RPMI8226 (cell line): ENCODE measurements at places on chromosomes 2 and 18.

DNA sequence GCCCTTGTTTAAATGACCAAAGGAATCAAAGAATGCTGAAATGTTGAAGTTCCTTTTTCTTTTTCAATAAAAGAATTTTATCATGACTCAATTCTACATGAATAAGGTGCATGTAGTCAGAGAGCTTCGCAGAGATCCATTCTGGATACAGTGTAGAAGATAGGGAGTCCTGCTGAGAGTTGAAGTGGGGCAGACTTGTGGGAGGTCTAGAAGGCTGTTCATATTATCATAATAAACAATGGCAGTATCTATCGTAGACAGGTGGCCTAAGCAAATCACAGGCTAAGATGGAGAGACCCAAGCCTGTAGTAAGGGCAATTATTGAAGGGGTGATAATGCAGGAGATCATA lies 1322.0 kb upstream of the CELF4 start:
- no peak for DNase-seq

- DNase-seq, result no peak
Measured at GRCh38 chr2:2044269-2045057, 286.6 kb downstream of the MYT1L start.

DNA sequence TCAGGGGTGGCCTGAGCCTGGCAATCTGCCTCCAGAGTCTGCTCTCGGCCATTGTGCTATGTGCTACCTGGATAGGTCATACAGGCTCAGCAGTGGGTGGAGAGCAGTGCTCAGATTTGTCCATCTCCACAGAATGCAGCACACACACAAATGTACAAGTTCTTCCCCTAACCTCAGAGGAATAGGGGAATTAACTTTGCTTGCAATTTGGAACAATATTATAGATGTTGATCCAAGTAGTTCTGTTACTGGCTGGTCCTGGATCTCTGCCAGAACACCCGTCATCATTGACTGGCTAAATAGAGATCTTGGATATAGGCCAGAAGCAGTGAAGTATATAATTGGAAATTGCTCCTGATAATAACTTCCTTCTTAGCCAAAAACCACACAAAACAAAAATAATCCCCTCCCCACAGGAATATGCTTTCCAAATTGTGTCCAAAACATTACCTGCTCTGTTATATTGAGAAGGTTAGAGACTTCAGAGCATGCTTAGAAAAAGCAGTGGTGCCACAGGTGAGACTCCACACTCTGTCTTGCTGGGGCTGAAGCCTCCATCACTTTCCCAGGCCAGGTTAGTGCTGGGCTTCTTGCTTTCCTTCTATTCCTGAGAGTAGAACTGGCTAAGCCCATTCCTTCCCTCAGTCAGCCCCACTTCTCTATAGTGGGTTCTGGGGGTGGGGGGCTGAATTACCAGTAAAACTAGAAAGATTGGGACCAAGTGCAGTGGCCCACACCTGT lies 38.8 kb downstream of the NCAPH start:
- peak; percentile 22 for DNase-seq

- DNase-seq, result no peak
Measured at GRCh38 chr2:10892796-10893350, 18.9 kb upstream of the KCNF1 start.

DNA sequence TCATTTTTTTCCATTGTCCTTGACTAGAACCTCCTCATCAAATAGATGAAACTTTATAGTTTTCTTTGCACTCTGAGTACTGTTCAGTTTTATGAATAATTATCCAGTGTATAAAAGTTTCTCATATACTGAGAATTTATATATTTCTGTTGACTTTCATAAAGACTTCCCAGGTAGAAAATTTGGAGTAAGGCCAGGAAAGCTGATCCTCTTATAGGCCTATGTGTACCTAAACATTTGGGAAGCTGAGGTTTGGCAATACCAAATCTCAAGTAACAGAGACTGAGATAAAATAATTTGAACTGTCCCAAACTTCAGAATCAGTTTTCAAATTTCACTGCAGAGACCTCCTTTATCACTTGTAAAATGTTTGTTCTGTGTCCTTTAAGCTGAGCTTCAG lies 43.4 kb downstream of the CCDC102B start:
- DNase-seq, result no peak

GRCh38 chr2:43453179-43454170 lies 142.4 kb downstream of the THADA start:
- DNase-seq, result no peak

GRCh38 chr18:44821924-44822323 lies 141.2 kb downstream of the SETBP1 start:
- DNase-seq, result no peak

DNA sequence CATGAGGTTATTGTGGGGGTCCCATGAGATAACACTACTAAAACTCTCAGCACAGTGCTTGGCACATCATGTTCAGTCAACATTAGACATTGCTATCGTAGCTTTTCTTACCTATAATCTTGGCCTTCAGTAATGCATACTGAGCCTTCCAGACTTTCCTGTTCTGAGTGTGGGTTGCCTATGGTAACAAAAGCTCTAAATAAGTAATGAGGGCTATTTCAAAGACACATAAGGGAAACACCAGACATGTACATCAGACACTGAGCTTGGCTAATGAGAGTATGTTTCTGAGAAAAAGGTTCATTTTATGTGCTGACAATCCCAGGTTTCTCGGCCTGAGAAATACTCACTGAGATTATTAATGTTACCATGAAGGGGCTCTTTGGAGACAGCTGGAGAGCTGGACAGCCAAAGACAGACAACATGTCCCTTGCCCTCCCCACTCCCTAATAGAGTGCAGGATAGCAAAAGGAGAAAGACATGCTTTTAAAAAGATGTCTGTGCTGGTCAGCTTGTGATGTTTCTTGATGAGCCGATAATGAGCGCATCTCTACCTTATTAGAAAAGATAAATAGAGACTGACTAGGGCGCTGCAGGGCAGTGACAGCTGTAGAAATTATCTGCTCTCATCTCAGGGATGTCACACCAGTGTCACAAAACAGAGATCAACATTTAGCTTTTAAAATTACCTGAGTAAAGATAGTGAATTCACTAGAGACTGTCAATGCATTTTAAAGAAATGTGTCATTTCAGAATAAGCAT lies 25.4 kb downstream of the POLE4 start:
- no peak for DNase-seq

- DNase-seq, result peak; percentile 76
Measured at GRCh38 chr18:56321470-56321869, 316.9 kb downstream of the TXNL1 start.

- peak; percentile 48 for DNase-seq
Measured at GRCh38 chr2:27095745-27096651, 9.4 kb downstream of the KHK start.

DNA sequence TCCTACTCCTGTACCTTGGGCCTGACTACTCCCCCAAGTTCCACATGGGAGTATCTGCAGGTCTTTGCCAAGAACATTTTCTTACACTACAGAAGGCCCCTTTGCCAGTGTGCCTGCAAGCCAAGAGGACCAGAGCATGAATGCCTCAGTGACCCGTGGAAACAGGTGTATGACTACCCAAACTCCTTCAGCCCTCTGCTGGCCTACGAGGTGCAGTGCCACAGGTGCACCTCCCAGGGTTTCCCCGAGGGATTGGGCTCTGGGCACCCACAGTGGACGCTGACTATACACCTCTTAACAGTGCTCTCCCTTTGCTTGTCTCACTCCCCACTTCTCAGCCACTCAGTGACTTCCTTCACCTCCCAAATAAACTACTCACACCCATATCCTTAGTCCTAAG lies 91.4 kb downstream of the COL6A3 start:
- DNase-seq, result no peak

DNA sequence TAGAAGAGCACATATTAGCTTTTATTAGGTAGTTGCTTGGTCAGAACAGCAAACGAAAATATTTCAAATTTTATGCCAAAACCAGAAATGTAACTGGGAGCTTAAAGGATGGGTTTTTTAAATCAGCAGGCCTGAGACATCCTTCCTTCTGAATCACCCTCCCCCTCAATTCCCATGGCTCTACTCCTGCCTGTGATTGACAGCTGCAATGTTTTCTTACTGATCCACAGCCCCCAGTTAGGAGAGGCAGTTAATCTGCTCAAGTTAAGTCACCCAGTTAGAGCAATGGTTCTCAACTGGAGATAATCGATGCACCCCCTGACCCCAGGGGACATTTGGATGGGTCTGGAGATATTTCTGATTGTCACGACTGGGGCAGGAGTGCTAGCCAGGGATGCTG lies 24.9 kb downstream of the KCTD18 start:
- DNase-seq, result no peak

DNA sequence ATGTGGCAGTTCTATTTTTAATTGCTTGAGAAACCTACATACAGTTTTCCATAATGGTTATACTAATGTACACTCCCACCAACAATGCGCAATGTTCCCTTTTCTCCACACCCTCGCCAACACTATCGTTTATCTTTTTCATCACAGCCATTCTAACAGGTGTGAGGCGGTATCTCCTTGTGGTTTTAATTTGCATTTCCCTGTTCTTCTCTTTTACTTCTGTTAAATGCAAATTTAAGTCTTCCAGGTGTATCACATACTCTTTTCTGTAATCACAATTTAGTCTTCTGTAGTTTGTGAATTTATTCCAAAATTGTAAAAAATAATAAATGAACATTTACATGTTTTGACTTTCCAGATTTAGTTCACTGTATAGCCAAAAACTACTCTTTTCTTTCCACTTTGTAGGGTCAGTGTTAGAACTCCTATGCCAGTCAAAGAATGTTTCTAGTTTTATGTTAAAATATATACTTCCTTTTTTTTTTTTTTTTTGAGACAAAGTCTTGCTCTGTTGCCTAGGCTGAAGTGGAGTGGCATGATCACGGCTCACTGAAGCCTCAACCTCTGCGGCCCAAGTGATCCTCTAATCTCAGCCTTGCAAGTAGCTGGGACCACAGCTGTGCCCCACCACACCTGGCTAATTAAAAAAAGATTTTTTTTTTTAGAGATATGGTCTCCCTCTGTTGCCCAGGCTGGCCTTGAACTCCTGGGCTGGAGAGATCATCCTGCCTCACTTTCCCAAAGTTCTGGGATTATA lies 15.4 kb upstream of the ACYP2 start:
- DNase-seq, result peak; percentile 20

GRCh38 chr18:62898359-62898758 lies 183.0 kb downstream of the PHLPP1 start:
- no peak for DNase-seq

GRCh38 chr18:11042247-11042646 lies 107.1 kb downstream of the PIEZO2 start:
- no peak for DNase-seq

GRCh38 chr2:217846321-217846743 lies 156.5 kb downstream of the TNS1 start:
- DNase-seq, result no peak

- no peak for DNase-seq
Measured at GRCh38 chr2:85813211-85813981, 59.6 kb downstream of the ATOH8 start.

DNA sequence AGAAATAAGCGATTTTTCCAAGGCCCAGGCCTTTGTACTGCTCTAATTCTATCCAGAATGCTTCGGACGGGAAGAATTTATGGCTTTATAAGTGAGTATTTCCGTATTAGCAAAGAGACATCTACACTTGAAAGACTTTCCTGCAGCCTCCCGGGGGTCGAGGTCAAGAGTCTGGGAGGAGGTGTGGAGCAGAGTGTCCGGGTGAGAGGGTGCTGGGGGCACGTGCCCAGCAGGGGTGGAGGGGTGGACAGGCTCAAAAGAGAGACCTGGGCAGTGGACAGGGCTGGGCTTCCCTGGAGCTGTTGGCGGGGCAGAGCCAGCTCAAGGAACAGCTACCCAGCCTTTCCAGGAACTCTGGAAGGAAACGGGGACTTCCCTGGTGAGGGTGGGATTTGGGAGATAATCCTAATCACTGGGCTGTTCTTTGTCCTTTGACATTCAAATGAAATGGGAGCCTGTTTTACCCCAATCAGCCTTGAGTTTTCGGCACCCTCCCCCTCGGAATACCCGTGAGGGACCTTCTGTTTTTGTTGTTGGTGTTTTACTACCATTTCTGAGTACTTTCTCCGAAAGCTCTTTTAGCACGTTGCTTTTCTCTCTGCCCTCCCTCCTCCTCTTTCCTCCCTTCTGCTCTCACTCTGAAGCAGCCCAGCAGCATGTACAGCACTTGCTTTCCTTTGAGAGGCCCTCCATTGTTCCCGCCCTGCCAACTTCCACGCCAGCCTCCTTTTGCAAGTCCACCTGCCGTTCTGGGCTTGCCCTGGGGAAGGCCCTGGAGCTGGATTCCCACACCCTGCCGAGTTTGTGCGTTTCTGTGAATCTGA lies 164.7 kb downstream of the AGAP1 start:
- no peak for DNase-seq

- no peak for DNase-seq
Measured at GRCh38 chr2:96197546-96198255, 10.9 kb downstream of the STARD7 start.

GRCh38 chr2:38128653-38129052 lies 52.7 kb upstream of the CYP1B1 start:
- DNase-seq, result peak; percentile 64

GRCh38 chr2:207139552-207139951 lies 26.2 kb downstream of the KLF7 start:
- no peak for DNase-seq

DNA sequence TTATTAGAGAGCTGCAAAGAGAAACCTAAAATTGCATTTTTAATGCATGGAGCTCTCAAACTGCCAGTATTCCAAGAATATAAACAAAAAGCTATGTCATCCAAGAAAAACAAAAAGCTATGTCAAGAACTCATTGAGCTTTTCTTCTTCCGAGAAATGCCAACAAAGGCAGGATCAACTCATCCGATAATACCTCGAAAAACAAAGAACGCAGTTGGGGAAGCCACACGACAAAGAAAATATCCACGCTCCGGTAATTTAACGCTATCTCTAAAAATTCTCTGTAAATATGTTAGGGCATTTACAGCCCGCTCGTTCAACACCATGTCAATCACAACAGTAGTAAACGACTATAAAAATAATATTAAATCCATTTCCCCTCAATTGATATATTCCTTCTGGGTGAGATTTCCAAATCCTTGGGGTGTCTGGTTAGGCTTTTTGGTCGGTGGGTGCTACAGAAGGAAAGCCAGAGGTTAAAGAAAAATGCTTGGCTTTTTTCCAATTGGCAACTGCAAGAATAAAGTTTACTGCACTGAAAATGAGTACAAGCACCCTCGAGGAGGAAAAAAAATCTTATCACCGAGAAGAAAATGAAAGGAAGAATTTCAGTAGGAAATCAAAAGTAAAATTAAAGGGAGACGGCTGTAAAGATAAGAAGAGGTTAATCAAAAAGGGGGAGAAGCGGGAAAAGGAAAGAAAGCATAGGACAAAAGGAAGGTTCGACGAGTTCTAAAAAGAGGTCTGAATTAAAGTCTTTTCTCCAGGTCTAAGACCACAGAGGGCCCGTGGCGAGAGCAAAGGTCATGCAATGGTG lies 856 bp downstream of the TIA1 start:
- peak; percentile 53 for DNase-seq
